Activated CD8-positive, alpha-beta memory T cell treated with anti-CD3 and anti-CD28 coated beads, Interleukin-2, amount 10 ng/mL, durations not matched to agents 7 days and 5 days (primary cell): ENCODE measurements at places on chromosomes 7 and 10.

- no peak for DNase-seq
Measured at GRCh38 chr7:158758586-158759244, 54.1 kb upstream of the NCAPG2 start.

DNA sequence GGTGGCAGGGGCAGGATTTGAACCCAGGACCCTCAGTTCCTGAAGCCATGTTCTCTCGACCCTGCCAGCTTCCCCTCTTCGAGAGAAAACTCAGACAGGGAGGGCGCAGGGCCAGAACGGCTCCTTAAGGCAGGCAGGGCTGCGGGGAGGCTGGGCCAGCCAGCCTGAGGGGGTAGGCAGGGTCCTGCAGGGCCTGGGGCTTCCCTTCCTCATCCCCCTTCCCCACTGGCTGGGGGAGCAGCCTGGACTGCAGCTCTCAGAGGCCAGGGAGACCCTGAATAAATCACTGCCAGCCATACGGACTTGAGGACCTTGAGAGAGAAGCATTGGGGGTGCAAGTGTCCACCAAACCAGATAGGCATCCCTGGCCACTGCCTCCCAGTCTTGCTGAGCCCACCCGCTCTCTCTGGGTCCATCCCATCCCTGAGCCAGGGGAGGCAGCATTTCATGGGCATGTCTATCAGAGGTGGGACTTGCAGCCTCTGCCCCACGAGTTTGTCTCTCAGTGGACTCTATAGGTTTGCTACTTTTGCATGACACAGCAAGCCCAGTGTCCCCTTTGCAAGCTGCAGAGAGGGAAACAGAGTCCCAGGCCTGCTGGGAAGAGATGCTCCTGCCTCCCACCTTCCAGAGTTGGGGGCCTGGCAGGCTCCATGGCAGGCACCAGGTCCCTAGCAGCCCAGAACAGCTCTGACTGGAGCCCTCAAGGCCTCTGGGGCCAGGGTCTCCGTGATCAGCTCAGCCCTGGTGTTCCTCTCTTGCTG is 70.9 kb downstream of the MYL10 start:
- no peak for DNase-seq

- no peak for DNase-seq
Measured at GRCh38 chr7:22586101-22586785, 86.3 kb upstream of the STEAP1B start.

GRCh38 chr7:100680576-100681271 is 7.2 kb downstream of the GNB2 start:
- DNase-seq, result peak; percentile 40

- no peak for DNase-seq
Measured at GRCh38 chr7:150404172-150404804, 25.2 kb downstream of the ZNF775 start.

- peak; percentile 12 for DNase-seq
Measured at GRCh38 chr7:138935465-138936011, 45.7 kb downstream of the KIAA1549 start.

GRCh38 chr10:44858017-44858371 is 53.1 kb upstream of the TMEM72 start:
- no peak for DNase-seq

DNA sequence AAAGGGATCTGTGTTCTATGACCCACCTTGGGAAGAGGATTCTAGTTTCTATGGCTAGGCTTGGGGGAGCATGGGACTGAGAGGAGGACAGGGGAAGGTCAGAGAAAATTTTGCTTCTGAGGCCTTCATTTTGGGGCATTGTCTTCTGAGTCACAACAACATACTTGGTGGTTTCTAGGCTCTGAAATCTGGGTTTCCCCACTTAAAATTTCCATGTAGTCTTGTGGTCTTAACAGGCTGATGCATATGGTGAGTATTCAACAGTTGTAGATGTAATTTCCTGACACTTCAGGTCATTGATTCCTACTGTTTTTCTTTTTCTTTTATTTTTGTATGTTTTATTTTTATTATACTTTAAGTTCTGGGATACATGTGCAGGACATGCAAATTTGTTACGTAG is 88.5 kb downstream of the ANKRD7 start:
- no peak for DNase-seq

DNA sequence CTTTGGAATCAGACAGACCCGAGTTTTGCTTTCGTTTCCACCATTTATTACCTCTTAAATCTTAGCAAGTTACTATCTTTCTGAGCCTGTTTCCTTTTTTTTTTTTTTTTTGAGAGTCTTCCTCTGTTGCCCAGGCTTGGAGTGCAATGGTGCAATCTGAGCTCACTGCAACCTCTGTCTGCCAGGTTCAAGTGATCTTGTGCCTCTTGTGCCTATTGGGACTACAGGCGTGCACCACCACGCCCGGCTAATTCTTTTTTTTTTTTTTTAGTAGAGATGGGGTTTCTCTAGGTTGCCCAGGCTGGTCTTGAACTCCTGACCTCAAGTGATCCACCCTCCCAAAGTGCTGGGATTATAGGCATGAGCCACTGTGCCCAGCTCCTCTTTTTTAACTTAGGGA is 79.5 kb upstream of the LRRC17 start:
- no peak for DNase-seq

- no peak for DNase-seq
Measured at GRCh38 chr10:131448171-131448570, 136.7 kb upstream of the TCERG1L start.

DNA sequence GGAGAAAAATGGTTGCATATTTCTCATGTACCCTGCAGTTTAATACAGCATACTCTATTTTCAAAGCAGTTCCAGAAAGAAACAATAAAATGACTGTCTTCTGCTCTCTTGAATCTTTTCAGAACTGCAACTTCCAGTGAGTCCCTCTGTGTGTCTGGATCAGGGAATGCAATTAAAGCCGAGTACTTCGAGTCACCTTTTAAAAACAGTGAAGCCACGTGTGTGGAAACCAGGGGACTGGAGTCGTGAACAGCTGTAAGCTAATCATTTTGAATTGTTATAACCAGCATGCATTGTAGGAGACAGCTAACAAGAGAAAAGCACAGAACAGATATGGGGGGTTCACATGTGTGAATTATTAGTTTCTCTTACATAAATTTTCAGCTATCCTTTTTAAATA is 109.1 kb downstream of the CPED1 start:
- DNase-seq, result no peak

DNA sequence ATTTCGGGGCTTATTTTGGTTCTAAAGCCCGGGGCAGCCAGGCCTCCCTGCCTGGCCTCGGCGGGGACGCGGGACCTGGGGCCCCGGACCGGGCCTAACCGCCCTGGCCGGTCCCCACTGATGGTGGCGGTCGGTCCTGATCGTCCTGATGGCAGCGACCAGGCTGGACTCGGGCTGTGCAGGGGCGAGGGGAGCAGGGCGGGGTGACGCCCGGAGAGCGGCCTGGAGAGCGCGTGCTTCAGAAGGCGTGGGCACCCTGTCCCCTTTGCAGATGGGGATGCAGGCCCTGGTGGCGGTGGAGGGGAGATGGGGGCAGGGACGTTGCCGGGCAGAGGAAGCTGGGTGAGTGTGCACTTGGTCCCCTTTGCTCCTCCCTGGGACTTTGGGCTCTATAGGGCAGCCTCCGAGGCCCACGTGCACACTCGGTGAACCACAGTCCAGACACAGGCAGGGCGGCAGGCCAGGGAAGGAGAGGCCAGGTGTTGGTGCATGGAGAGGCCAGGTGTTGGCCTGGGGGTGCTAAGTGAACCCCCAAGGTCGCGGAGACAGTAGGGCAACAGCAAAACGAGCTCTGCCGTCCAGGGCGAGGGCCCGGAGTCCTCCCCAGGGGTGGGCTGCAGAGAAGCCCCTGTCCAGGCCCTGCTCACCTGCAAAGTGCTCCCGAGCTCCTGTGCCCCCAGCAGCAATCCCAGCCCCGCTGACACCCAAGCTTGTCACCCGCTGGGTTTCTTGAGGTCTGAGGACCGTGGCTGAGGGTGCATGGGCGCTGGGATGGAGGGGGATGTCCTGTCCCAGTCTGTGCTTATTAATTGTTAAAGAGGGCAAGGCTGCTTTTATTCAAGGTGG is 42.4 kb upstream of the FAM20C start:
- DNase-seq, result peak; percentile 62

DNA sequence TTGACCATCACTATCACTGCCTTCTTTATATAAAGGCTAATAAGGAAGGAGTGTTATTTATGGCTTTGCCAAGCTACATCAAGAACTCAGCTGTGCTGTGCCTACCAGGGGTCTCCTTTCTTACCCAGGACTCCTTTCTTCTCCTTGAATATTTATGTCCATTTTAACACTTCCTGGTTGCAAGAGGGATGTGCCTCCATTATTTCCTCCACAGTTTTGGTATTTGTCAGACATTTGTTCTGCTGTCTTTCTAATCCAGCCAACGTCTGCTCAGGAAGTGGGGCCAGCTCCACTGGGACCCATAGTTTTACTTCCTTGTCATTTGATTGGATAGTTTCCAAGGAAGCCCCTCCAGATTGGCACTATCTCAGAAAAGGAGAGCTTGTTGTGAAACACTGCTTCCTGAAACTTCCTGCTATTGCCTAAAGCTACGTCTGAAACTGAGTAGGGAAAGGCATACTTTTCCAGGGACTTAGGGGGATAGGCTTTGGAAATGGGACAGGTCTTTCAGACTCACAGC is 6.6 kb upstream of the STRIP2 start:
- DNase-seq, result no peak

GRCh38 chr7:45598886-45599520 is 24.8 kb downstream of the ADCY1 start:
- peak; percentile 31 for DNase-seq

- DNase-seq, result no peak
Measured at GRCh38 chr7:130990178-130990832, 256.3 kb upstream of the KLF14 start.

GRCh38 chr10:31773749-31774298 is 154.8 kb downstream of the ARHGAP12 start:
- DNase-seq, result no peak

GRCh38 chr10:94156453-94156852 is 162.7 kb downstream of the PLCE1 start:
- DNase-seq, result no peak

GRCh38 chr7:137791930-137792329 is 54.8 kb downstream of the DGKI start:
- DNase-seq, result no peak

DNA sequence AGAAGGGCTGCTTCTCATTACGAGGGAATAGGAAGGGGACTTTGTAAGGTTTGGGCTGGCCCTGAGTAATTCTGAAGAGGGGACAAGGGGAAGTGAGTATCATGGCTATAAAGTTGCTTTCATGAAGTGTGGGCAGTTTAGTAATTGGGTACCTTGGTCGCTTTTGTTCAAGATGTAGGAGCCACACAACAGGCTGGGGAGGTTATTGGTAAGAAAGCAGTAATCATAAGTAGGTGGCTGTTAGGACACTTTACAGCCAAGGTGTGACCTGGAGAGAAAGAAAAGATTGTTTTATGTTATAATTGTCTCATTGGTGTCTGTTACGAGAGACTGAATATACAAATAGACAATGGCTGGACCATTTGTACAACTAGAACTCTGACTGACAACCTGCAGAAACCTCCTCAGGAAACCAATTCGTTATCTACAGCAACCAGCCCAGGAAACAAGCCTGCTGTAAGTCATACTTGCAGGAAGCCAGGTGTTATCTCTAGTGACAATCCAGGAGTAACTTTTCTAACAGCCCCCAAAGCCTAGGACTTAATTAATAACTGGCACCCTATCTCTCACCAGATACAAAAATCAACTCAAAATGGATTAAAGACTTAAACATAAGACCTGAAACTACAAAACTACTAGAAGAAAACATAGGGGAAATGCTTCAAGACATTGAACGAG is 5.0 kb upstream of the CCM2 start:
- no peak for DNase-seq

DNA sequence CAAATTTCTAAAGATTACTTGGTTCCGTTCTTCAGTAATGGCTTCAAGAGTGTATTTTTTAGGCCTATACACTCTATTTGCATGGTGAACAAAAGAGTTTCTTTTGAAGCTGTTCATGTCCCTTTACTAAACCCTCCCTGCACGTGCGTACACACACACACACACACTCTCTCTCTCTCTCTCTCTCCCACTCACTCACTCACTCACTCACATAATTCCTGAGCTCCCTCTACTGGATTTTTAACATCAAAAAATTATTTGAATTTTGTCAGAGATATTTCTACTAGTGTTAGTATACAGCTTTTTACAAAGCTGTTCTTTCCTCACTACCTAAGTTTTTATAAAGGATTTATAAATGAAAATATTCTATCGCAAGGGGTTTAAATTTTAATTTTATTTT is 85.9 kb downstream of the UBE3C start:
- DNase-seq, result no peak

GRCh38 chr10:61640856-61641255 is 21.9 kb upstream of the CABCOCO1 start:
- DNase-seq, result no peak

GRCh38 chr7:75584354-75584753 is 92.2 kb downstream of the SPDYE5 start:
- DNase-seq, result no peak

- no peak for DNase-seq
Measured at GRCh38 chr10:122243550-122243949, 27.5 kb upstream of the BTBD16 start.

- DNase-seq, result peak; percentile 5
Measured at GRCh38 chr10:12500381-12501303, 151.3 kb downstream of the CAMK1D start.

DNA sequence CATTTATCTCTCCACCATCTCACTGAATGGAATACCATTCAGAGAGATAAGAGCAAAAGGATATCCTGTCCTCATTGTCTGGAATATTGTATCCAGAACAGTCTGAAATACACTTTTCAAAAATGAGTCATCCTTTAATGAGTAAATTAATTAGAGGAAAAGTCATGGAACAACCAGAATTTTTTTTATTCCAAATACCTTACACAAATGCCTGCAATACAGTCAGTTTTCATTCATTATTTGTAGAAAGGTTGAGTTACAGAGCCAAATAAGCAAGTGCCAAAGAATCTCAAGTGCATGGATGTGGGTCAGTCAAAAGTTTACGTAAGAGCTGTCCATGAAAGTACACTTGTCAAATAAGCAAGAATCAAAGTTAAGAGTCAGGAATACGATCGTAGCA is 482.6 kb downstream of the IPMK start:
- DNase-seq, result no peak

DNA sequence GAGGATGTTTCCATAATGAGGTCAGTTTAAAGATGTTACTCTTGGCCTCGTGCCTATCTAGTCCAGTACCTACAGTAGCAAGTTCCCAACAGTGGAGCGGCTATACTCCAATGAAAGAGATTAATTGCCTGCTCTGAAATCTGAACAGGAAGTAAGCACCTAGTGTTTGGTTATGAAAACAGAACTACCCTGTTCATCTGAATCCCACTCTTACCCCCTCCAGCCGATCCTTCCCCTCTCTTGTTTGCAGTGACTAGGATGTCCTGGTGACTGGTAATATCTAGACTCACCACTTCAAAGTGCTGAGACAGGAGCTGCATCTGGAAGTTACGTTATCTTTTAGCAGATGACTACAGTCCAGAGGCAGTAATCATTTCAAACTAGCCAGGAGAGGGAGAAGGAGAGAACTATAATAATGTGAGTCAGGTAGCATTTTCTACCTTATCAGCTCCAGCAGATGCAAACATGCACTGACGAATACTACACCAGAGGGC is 666.7 kb upstream of the NRP1 start:
- DNase-seq, result no peak

GRCh38 chr10:15712883-15713282 is 6.8 kb downstream of the ITGA8 start:
- DNase-seq, result no peak

- DNase-seq, result no peak
Measured at GRCh38 chr10:21337171-21337792, 188.2 kb downstream of the SKIDA1 start.

- DNase-seq, result peak; percentile 36
Measured at GRCh38 chr7:135194494-135195095, 16.7 kb downstream of the WDR91 start.
